Transverse colon (tissue), 4 donors: ENCODE measurements at places on chromosomes 16 and 17. TPM values are rescaled to one million over a fixed set of nuclear protein-coding genes. Genes with fewer than 3 reads are reported as not detected.

DNA sequence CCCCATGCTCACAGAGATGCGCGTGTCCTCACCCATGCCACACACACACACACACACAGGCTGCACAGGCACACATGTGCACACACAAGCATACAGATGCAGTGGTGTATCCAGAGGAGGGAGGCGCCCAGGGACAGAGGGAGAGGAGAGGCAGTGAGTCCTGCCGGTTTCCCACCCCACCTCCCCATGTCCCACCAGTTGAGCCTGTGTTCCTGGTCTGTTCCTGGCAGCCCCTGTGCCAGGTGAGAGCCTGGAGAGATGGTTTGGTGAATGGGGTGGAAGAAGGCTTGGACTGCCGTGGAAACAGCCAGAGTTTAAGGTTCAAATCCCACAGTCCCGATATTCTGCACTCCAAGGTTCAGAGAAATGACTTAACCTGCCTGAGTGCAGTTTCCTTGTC lies 10.2 kb upstream of the FADS6 start:
- no peak for DNase-seq

DNA sequence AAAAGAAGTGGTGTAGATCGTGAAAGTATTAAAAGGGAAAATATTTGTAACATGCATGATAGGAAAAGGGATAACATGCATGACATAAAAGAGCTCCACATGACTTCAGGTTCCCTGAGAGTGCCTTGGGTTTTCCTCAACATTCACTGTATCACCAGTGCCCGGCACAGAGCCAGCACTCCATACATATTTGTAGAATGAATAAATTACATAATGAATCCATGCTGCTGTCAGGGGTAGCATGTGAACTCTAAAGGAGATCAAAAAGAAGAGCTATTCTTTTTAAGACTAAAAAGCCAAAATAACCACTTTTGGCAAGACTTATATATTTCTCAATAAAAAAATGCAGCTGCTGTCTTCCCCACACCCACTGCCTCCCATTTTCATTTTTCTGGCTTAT lies 2.7 kb upstream of the ZNF594 start:
- DNase-seq = no peak

DNA sequence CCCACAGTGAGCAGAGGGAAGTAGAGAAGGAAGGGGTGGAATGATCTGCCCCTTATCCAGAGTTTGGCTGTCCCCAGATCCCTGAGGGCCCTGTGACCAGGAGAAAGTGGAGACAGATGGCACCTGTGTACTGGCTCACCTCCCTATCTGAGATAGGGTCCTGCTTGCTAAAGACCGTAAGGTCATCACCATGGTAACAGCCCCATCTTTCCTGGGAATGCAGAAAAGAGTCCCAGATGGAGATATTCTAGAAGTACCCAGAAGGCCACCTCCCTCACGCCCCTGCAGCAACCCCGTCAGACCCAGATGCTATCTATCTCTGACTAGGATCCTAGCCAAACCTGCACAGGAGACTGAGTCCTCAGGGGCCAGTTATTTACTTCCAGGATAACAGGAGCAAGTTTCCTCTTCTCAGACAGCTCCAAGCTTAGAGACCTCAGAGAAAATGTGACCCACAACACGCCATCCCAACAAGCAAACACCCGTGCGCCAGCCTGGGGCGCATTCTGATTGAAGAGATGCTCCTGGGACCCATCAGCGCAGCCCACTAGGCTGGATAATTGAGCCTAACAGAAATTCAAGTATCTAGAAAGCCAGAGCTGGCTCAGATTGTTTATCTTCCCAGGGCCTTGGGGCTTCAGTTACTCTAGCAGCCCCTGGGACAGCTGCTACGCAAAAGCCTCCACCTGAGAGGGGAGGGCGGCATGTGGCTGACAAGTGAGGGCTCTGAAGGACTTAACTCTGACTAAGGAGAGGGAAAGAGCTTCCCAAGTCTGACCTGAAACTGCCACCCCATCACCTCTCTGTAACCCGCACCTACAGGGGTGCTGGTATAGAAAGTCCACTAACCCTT lies 1.9 kb downstream of the ORMDL3 start:
- no peak for DNase-seq

DNA sequence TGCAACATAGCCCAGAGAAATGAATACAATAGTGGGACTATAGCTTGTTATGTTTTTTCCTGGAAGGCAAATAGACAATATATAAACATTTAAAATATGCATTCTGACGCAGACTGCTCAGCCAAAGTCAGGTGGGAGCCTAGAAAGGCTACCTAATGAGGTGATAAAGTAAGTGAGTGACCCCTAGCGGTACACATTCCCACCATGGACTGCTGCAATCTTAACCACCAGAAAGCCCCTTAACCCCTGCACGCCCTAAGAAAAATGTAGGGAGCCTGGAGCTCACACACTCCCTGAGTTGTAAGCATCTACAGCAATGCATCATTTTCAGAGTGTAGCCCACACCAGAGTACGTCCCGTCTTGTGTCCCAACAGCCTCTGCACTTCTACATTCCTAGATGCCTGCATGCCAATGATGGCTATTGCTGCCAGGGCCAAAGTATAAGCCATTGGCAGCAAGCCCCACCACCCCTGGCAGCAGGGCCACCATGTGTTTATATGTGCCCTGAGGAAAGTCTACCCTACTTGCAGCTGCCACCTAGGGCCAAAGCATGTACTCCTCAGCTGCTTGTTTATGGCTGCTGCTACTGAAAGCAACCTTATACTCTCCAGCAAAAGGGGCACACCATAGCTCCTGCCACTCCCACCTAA lies 127.6 kb downstream of the KIF2B start:
- no peak for DNase-seq

DNA sequence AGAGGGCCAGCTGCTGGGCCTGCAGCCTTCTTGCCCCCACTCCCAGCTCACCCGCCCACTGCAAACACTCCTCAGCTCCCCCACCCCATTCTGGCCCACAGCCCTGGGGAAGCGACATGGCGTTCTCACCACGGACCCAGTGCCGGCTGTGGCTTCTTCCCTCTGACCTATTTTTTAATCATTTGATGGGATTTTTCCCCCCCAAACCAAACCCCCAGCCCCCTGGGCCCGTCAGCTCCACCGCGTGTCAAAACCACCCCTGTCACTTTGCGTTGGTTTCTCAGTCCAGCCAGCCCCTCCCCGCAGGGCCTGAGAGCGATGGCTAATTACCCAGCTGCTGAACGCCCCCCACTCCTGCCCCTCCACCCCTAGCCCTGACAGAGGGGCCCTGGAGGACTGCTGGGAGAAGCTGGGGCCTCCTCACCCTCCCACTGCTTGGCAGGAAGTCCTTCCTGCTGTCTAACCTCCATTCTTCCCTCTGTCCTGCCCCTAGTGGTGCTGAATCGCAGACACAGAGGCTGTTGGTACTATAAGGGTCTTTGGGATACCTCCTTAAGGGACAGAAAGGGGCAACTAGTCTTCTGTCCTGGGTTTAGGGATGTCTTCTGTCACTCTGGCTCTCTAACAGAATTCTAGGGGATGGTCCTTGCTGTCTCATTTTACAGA lies 7.5 kb upstream of the TBX21 start:
- DNase-seq = no peak

- peak; percentile 61 for DNase-seq
Measured at GRCh38 chr16:51994597-51994996, 552.3 kb downstream of the TOX3 start.

DNA sequence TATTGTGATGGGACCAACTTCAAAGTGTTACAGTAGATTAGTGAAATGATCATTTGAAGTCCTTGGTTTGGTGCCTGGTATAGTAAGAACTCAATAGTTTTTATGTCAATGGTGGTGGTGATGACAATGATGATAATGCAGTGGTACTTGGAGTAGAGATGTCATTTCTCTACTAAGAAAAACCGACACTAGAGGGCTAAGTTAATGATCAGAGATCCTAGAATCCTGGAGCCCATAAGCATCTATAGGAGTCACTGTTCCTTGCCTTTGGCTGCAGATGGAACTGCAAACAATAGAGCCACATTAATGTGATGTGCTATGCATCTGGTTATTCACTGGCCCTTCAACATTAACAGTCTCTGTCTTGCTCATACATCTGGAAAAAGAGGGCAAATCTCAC lies 103.8 kb downstream of the ANKFN1 start:
- no peak for DNase-seq

DNA sequence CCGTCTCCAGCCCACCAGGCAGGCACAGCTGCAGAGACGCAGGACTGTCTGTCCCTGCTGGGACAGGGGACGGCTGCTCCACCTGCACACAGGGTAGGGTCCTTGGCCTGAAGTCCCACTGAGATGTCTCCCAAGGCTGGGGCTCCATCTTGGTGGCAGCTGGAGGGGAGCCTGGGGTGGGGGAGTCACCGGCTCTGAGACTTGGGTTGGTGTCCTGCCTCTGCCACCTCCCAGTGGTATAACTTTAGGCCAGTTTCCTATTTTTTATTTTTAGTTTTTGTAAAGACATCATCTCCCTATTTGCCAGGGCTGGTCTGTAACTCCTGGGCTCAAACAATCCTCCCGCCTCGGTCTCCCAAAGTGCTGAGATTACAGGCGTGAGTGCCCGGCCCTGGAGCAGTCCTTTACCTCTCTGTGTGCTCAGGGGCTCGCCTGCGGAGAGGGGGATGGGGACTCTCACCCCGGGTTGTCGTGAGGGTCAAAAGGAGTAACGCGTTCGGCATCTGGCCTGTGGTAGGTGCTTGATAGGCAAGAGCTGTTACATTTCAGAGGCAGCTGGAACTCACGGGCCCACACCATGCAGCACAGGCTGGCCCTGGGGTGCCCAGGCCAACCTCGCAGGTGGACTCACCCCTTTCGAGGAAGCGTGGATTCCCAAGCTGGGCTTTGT lies 46.6 kb upstream of the DOC2B start:
- no peak for DNase-seq

DNA sequence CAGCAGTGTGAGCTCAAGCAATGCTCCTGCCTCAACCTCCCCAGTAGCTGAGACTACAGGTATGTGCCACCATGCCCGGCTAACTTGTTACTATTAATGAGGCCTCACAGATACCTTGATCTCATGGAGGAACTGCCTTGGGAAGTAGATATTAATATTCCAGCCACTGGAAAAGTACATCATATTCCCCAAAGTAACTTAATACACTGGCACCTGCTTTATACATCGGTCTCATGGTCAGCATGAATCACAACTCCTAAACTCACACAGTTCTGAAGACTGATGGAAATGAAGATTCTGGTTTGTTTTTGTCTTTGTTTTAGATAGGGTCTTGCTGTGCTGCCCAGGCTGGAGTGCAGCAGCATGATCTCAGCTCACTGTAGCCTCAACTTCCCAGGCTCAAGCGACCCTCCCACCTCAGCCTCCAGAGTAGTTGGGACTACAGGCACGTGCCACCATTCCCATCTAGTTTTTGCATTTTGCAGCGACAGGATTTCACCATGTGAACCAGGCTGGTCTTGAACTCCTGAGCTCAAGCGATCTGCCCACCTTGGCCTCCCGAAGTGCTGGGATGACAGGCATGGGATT lies 28.2 kb downstream of the ADCY9 start:
- peak; percentile 4 for DNase-seq

DNA sequence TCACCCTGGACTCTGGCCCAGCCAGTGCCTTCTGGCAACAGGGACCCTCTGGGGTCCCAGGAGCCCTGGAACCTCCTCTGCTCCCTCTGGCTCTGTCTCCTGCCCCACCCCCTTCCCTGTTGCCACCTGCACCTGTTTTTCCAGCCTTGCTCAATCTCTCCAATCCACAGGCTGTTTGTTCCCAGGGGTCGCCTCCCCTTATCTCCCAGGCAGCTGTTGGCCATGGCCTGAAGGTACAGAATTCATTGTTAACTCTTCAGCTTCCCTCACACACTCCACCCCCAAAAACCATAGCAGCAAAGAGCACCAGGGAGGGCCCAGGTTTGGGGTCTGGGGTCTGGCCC lies 39.3 kb upstream of the TOB1 start:
- DNase-seq = no peak

GRCh38 chr17:49003557-49004511 lies 6.6 kb downstream of the IGF2BP1 start:
- DNase-seq = no peak

GRCh38 chr17:68352041-68352440 lies 60.7 kb downstream of the ARSG start:
- DNase-seq = no peak

DNA sequence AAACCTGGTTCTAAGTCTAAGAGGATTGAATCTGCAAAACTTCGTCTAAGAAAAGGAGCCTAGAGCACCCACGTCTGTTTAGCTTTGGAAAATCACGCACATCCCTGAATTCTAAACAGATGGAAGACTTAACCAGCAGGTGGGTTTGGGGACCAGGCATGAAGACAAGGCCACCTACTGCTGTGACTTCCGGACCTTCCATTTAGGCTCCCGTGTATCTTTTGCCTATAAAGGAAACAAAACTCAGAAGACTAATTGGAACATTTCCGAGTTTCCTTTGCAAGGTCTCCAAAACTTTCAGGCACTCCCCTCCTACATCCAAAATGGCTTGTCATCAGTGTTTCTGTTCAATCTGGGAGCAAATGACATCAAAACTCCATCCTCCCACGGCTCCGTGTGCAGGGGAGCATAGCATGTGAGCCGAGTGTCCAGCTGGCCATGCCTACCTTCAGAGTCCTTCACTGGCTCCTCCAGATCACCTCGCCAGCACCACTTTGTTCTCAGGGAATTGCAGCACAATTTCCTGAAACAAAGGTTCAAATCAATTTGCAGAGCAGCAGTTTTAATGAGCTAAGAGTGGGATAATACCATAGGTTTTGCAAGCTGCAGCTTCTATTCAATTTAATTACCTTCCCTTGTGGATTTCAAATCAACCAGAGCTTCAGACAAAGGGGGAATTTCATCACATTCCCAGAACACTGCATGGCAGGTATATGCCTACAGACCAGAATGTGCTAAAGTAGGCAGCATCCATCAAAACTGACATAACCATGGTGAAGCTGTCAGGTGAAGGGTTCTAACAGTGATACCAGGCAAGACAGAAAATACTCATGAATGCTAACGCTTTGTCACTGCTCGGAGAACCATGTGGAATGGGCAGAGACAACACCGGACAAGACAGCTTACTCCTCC lies 23.5 kb downstream of the CACNG1 start:
- DNase-seq = no peak

DNA sequence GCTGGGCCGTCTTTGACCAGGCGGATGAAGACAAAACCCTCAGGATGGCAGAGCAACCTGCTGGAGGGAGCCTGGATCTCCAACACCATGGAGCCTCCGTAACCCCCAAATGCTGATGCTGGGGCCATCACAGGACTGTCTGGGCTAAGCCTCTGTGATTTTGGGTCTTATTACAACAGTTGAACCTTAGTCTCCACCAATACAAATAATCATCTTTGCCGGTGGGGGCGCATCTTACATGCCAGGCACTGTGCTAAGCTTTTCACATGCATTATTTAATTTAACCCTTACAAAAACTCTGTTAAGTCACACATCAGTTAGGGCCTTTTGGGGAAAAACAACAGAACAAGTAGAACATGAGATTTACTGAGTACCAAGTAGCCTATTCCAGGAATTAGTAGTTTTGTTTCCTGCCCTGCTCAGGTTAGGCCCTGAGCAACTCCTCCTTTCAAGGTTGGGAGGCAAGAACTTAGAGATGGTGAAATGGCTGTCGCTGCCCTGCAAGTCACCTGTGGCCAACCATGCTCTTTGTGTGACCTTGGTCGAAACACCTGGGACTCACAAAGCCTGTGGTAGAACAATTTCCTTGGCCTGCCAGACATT lies 8.9 kb upstream of the ITGAM start:
- no peak for DNase-seq

- no peak for DNase-seq
Measured at GRCh38 chr16:86825631-86826030, 247.3 kb downstream of the FOXL1 start.

The CHST4 gene
- total RNA-seq = not detected

The STH gene
- not detected for total RNA-seq

The ACSM5 gene
- not detected for total RNA-seq

The C1QL1 gene
- total RNA-seq = 1.1 TPM

The TVP23A gene
- total RNA-seq = 0.14 TPM

The PRRT2 gene
- not detected for total RNA-seq
